ENCODE measurements at places on chromosomes 1 and 21.

- DNase-seq = no peak
Observed at GRCh38 chr1:167263819-167264464, 43.3 kb downstream of the POU2F1 start.

DNA sequence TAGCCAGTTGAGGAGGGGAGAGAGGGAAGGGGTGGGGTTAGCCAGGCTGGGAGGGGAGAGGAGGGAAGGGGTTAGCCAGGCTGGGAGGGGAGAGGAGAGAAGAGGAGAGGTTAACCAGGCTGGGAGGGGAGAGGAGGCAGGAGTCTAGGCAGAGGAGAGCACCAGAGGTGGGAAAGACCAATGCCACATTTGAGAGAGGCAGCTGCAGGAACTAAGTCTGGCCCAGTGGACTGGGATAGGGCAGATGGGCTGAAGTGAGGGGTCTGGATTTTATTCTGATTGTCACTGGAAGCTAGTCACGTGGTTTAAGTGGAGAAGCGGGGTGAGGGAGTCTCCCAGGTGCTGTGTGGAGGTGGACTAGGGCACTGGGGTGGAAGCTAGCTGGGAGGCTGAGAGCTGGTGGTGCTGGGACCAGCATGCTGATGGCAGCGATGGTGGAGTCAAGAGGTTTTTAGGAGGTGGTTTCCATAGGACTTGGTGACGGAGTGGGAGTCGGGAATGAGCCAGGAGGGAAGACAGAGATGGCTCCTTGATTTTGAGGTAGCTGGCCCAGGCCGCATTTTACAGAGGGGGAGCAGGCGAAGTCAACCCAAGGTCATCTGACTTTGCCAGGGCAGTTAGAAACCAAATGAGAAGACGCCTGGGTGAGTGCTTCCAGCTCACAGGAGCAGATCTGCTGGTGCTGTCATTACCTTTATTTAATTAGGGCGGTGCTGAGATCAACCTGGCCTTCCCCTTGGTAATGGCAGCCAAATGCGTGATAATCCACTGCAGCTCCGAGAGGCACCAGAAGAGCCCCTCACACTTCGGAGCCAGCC is 42.8 kb downstream of the DISP3 start:
- DNase-seq = no peak

DNA sequence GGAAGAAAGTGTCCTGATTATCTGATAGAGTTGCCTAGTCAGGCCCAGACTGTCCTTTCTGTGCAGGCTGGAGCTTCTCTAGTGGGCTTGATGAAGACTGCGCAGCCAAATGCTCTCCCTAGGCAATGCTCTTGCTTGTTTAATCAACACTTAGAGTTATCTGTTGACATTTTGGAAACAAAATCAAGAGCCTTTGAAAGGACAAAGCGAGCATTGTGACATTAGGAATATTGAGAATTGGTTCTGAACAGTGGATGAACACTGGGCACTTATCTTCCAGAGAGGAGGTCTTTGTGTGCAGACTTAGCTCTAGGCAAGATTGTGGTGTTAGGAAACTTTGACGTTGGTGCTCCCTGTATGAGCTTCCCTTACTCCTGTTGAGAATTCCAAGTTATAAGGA is 94.5 kb downstream of the DNTTIP2 start:
- DNase-seq = no peak

DNA sequence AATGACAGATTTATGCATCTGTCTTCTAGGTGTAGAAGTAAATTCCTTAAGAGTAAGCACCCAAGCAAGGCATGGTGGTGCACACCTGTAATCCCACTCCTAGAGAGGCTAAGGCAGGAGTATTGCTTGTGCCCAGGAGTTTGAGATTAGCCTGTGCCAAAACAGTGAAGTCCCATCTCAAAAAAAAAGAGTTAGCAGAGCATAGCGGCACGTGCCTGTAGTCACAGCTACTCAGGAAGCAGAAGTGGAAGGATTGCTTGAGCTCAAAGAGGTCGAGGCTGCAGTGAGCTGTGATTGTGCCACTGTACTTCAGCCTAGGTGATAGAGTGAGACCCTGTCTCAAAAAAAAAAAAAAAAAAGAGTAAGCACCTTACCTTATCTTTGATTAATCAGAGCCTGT is 15.1 kb upstream of the TIPRL start:
- no peak for DNase-seq

DNA sequence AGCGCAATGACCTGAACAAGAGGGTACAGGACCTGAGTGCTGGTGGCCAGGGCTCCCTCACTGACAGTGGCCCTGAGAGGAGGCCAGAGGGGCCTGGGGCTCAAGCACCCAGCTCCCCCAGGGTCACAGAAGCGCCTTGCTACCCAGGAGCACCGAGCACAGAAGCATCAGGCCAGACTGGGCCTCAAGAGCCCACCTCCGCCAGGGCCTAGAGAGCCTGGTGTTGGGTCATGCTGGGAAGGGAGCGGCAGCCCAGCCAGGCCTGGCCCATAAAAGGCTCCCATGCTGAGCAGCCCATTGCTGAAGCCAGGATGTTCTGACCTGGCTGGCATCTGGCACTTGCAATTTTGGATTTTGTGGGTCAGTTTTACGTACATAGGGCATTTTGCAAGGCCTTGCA is 5.4 kb upstream of the CCDC28B start:
- no peak for DNase-seq

GRCh38 chr21:32048353-32048752 is 175.5 kb downstream of the HUNK start:
- no peak for DNase-seq

GRCh38 chr1:181135437-181135731 is 46.9 kb downstream of the IER5 start:
- no peak for DNase-seq

GRCh38 chr1:234481771-234482170 is 2.8 kb upstream of the TARBP1 start:
- no peak for DNase-seq

DNA sequence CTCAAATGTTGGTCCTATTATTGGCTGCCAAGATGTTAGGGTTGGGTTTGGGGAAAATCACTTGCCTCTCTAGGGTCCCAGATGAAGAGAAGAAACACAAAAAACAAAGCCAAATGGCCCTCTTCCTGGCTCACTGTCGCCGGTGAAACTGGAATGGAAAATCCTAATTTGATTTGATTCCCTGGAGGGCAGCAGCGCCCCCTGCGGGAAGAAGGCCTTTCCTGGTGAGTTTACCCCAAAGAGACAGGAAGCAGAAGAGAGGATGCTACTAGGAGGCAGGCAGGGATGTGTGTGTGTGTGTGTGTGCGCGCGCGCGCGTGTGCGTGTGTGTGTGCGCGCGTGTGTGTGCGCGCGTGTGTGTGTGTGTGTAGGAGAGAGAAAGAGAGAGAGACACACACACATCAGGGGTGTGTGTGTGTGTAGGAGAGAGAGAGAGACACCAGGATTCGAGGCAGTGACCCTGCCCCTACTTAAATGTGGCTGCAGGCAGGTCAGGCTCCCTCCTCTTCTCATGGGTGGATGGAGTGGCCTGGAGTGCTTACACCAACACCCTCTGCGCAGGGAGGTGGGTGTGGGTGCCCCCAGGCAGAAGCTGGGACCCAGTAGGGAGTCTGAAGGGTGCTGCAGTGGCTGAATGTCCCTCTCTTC is 3.1 kb upstream of the SELENON start:
- DNase-seq = peak; percentile 76

DNA sequence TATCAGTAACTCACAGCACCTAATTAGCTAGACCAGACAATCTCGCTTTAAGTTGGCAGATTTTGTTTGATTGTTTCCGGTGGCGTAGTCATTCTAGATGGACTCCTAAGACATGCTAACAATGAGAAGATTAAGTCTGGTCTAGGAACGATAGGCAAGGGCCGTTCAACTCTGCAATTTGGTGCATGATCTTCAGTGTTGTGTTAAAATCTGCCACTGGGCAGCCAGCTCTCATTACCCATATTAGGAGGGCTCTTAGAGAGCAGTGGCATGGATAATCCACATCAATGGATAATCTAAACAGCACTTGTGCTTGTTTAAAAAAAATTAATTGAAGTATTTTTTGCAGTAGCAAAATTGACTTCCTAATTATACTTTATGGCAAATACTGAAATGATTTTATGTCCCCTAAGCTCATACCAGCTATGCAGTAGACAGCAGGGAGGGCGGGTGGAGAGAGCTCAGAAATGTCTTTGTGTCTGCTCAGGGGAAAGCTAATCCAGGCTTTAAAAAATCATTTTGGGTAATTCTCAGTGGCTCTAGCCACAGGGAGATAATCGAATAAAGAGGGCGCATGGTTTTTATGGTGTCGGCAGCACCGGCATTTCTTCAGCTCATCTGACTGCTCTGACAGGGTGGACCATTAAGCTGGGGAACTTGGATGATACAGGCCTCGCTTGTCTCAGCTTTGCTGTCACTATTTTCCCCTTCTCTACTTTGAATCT is 48.5 kb upstream of the IKBKE start:
- no peak for DNase-seq

GRCh38 chr1:43348343-43348808 is 10.4 kb upstream of the CDC20 start:
- DNase-seq = no peak

- no peak for DNase-seq
Observed at GRCh38 chr1:226736001-226736907, 2.8 kb downstream of the ITPKB start.

GRCh38 chr1:183694066-183694465 is 41.0 kb upstream of the APOBEC4 start:
- no peak for DNase-seq

- DNase-seq = no peak
Observed at GRCh38 chr1:201142011-201142848, 12.0 kb downstream of the TMEM9 start.

All from stimulated activated CD8-positive, alpha-beta memory T cell treated with anti-CD3 and anti-CD28 coated beads, Interleukin-15, amount 100 ng/mL, for 1 hour (primary cell).